EL (cell line): ENCODE measurements at places on chromosomes 4 and X.

GRCh38 chr4:71405791-71406190 is 67.0 kb downstream of the SLC4A4 start:
- no peak for DNase-seq

- peak; percentile 8 for DNase-seq
These were observed 157.6 kb downstream of the ARX start for GRCh38 chrX:24858004-24858746.

GRCh38 chrX:53398216-53398615 is 24.2 kb downstream of the SMC1A start:
- no peak for DNase-seq

- DNase-seq = no peak
These were observed 402.9 kb downstream of the PPP1R2C start for GRCh38 chrX:42375086-42375485.

GRCh38 chr4:169119536-169119935 is 109.5 kb upstream of the CBR4 start:
- no peak for DNase-seq

DNA sequence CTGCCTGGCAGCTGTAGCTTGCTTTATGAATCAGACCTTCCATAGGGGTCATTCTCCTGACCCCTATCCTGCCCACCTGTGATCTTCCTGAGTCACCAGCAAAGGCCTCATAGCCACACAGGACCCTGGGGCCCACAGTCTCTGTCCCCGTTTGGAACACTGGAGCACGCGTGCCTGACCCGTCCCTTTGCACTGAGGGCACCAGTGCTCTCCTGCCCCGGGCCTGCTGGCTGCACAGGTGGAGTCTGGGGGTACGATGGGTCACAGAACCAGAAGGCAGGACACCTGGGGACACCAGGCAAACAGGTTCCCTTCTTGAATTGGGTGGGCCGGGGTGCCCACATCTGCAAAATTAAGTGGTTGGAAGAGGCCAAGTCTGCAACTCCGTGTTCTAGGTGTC is 97.2 kb downstream of the CPZ start:
- DNase-seq = no peak

GRCh38 chr4:142155347-142155746 is 519.0 kb downstream of the IL15 start:
- DNase-seq = peak; percentile 50

DNA sequence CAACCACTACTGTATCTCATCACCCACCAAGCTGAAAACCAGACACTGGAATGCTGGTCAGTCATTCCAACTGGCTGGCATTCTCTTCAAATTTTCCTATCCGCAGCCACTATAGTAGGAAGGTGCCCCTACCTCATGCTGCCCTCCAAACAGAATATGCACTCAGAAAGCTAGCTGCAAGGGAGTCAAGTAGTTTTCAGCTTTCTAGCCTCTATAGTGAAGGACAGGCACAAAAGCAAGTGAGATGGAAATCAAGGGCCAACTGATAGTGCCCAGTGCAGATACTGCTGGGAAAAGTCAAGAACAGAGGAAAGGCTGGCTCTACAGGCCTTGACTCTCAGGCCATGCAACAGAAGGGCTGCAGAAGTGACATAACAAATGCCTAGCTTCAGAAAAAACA is 47.2 kb downstream of the BCOR start:
- DNase-seq = no peak

- no peak for DNase-seq
These were observed 11.5 kb upstream of the RASSF6 start for GRCh38 chr4:73631565-73632226.

DNA sequence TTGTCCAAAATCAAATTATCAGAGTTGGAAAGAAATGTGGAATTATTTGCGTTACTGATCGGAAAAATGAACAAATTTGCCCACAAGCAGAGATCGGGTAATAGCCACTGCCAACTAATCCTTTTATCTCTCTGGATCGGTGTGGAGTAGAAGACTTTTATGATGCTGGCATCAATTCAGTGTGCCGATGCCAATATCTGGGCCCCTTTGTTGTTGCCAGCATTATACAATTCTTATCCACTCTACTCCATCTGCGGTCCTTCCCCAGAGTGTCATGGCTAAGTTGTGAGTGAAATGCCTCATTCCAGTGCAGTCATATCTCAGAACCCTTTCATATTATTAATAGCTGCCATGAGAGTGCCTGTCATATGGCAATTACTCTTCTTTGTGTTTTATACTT is 660.2 kb downstream of the ADGRL3 start:
- no peak for DNase-seq

GRCh38 chr4:173697840-173698239 is 167.8 kb upstream of the HAND2 start:
- no peak for DNase-seq

- no peak for DNase-seq
These were observed 114.0 kb downstream of the RAPGEF2 start for GRCh38 chr4:159216834-159217233.

- no peak for DNase-seq
These were observed 21.6 kb downstream of the PNMA6E start for GRCh38 chrX:153379508-153379907.

- DNase-seq = peak; percentile 16
These were observed 125.1 kb downstream of the CAMK2D start for GRCh38 chr4:113636438-113636818.

DNA sequence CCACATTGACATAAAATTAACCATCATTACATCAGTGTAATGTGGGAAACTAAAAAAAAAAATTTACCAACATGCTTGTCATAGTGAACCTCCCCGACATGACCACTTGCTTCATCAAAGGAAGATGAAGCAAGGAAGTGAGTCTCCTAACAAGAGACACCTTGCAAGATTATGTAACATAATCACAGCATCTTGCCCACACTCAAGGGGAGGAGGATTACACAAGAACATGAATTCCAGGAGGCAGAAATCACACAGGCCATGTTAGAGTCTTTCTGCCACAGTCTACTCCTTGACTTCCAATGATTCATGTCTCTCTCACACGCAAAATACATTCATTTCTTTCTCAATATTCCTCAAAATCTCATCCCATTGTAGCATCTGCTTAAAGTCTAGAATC is 93.3 kb downstream of the AKAP4 start:
- DNase-seq = no peak

DNA sequence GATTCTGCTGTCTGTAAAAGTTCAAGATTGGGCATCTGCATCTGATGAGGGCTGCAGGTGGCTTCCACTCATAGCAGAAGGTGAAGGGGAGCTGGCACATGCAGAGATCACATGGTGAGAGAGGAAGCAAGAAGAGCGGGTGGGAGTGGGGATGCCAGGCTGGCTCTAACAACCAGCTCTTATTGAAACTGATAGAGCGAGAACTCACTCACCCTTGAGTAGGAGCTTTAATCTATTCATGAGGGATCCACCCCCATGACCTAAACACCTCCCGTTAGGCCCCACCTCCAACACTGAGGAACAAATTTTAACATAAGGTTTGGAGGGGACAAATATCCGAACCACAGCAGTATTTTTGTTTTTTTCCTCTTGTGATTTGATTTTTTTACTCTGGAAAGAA is 45.8 kb downstream of the PHOX2B start:
- no peak for DNase-seq

- DNase-seq = no peak
These were observed 1322.5 kb downstream of the PCDH7 start for GRCh38 chr4:32042486-32043247.

DNA sequence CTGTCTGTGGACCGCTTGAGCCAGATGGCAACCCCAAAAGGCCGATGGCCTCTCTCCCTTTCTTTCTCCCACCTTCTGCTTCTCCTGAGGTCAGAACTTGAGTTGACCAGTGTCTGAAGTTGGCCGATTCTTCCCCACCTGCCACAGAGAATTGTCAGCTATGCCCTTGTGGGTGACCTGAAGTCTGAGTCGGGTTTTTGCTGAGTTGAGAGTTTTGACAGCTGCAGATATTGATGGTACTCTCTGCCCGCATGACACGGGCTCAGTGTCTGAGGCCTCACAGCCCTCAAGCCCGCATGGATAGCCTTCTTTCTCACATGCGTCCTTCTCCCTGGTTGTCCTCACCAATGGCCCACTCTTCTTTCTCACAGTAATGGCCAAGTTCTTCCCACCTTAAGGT is 111.0 kb downstream of the EFNB1 start:
- no peak for DNase-seq

DNA sequence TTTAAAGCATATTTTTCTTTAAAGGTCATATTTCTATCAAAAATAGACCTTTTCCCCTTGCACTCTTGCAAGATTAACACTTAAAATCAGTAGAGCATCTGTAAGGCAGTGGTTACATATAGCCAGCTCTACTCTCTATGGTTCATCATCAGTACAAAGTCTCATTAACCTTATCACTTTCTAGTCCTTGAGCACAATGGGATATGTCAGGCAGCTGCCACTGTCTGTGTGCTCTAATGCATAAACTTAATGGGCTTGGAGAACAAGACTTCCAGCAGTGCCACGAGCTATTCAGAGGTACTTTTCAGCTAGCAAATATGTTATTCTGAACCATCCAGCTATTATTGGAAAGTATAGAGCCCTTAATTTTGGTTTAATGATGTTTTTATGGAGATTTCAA is 393.7 kb downstream of the GASK1B start:
- no peak for DNase-seq

GRCh38 chr4:110970642-110971041 is 347.8 kb upstream of the PITX2 start:
- DNase-seq = peak; percentile 73

GRCh38 chrX:102154900-102155805 is 624 bp downstream of the BEX5 start:
- no peak for DNase-seq

GRCh38 chrX:72349190-72349589 is 43.5 kb upstream of the CITED1 start:
- no peak for DNase-seq

DNA sequence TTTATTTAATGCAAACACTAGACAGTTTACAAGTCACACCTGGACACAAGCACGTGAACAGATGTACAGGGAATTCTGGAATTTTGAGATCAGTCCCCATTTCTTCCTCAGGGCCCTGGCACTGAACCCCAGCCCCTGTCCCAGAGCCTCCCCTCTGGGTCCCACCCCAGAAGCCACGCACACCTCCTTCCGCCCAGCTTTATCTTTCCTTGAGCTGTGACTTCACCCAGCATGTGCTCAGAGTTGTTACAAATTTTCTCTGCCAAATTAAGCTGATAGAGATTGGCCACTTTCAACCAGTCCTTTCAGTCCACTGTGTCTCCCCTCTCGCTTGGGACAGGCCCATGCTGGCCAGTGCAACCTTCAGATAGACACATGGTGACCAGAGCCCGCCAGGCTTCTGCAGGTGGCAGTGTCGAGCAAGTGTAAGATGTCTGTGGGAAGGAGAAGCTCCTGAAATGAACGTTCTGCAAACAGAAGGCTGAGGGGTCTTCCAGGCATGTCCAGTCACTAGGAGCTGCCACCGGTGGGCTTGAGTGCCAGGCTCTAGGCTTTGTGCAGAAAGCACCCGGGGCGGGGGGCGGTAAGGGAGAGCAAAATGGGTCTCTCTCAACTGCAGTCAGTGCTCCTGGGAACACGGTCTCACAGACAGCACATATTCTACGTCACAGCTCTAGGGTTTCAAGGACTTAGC is 73.3 kb downstream of the MTMR1 start:
- no peak for DNase-seq

GRCh38 chrX:66622209-66622608 is 16.7 kb downstream of the EDA2R start:
- peak; percentile 13 for DNase-seq

- peak; percentile 88 for DNase-seq
These were observed 229.4 kb upstream of the GATB start for GRCh38 chr4:151990201-151990600.

DNA sequence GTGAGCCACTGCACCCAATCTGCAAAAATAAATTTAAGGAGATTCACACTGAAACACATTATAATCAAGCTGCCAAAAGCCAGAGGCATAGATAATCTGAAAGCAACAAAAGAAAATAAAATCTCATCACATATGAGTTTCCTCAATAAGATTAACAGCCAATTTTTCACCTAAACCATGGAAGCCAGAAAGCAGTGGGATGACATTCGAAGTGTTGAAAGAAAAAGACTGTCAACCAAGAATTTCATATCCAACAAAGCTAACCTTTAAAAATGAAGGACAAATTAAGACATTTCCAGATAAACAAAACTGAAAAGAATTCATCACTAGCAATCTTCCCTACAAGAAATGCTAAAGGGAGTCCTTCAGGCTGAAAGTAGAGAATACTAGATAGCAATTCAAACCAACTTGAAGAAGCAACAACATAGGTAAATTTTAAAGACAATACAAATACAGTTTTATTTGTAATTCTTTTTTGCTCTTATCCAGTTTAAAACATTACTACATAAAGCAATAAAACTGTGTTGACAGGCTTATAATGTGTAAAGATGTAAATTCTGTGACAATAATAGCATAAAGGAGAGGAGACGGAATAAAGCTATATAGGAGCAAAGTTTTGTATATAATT is 23.1 kb upstream of the KLHL8 start:
- DNase-seq = no peak

GRCh38 chr4:154004507-154005170 is 215.8 kb upstream of the SFRP2 start:
- DNase-seq = peak; percentile 79

DNA sequence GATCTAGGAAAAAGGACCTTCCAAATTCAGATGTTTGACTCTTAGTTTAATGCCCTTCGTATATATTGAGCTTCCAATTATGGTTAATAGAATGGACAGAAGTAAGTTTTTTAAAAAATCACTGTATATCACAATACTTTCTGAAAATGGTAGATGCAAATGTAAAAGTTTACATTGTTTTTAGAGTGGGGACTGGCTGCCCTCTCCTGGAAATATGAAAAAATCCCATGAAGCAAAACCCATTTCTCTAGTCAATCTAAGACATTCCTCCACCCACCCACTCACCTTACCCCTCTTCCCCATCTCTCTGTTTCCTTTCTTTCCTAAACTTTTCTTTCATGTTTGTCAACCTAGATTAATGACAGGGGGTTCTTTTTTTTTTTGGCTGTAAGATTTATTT is 134.5 kb downstream of the ARHGAP6 start:
- DNase-seq = peak; percentile 17

- no peak for DNase-seq
These were observed 501.0 kb downstream of the RPA4 start for GRCh38 chrX:97384685-97385084.

DNA sequence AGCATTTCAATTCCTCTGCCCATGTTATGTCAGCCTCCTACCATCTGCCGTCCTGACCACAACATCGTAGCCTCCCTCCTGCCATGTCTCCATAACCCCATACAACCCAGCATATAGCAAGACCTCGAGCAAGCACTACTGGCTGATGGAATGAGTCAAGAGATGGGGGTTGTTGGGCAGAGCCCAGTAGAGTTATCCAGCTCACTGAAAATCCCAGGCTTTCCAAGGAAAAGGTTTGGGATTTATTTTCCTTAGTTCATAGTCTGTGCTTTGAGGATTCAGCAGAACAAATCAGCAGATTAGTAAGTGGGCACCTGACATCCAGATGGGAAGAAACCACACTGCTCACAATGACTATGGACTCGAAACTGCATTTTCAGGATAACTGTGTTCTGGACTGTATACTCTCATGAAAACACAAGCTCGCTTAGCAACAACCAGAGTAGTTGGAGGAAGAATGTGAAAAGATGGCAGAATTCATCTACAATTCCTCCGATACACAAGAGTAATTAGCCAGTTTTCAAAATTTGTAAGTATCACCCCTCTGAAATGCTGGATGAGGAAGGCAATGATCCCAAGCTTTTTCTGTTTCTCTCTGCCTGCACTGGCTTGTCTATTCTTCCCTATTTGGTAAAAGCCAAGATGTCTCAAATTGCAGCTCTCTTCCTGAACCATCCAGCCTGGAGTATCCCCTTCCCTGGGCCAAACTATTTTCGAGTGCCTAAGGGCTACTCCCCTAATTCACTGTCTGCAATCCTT is 186.2 kb upstream of the TBL1X start:
- no peak for DNase-seq

GRCh38 chr4:164935363-164935762 is 42.1 kb downstream of the TRIM61 start:
- DNase-seq = peak; percentile 4
